Renal cortical epithelial cell (primary cell): ENCODE measurements at places on chromosomes 6 and 20.
A peak's percentile ranks its signal among the peaks of the same experiment; 100 is the strongest.

DNA sequence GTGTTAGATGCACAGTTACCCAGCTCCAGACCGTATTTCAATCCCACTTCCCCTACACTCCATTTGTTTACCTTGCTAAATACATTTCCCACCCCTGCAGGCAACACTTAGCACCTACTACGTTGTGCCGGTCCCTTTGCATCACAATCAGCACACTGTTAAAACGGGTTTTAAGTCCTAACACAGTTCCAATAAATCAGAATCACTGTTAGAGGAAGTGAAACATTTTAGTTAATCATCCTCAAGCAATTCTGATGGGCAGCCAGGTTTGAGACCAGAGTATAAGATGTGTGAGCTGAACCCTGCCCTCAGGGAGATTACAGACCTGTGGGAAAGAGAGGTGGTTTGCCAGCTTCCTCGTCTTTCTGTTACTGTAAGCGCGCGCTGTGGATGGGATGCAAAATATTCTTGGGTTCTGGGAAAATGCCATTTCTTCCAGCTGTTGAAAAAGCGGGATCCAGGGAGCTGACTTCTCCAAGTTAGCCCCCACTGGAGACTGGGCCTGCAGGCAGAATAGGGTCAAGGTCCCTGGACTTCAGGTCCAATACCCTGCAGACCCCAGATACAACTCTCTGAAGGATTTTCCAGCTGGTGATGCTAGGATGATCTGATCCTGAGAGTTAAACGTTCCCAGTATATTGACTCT is 3.1 kb downstream of the ZCCHC3 start:
- DNase-seq, result peak; percentile 16

GRCh38 chr6:48061265-48061990 is 49.6 kb downstream of the PTCHD4 start:
- DNase-seq, result peak; percentile 78

DNA sequence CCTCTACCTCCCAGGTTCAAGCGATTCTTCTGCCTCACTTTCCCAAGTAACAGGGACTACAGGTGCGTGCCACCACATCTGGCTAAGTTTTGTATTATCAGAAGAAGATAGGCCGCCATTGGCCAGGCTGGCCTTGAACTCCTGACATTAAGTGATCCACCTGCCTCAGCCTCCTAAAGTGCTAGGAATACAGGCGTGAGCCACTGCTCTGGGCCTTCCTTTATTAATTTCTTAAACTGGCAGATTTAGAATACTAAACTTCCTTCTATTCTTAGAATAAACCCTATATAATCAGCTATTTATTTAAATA is 86.6 kb downstream of the HFE start:
- no peak for DNase-seq

- no peak for DNase-seq
Observed at GRCh38 chr6:3876866-3877265, 27.7 kb downstream of the FAM50B start.

GRCh38 chr6:152272486-152272885 is 364.7 kb downstream of the SYNE1 start:
- DNase-seq, result peak; percentile 48

DNA sequence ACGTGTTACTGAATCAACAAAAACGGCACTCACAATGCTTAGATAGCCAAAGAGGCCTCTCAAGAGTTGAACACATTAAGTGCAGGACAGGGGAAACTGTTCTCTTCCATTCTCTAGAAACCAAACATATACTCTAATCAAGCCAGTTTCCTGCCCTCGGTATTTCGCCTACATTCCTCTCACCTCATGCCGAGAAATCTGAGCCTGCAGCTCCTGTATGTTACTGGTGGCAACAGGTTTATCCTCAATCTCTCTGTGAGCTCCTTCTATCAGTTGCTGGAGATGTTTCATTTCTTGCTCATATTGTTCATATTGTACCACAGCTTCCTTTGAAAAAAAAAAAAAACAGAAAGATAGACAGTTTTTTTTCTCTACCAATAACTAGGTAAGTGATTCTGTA is 328.9 kb downstream of the SYNE1 start:
- no peak for DNase-seq

GRCh38 chr6:153729189-153729588 is 309.9 kb upstream of the OPRM1 start:
- DNase-seq, result no peak
